HAP-1 (cell line): ENCODE measurements at places on chromosomes 5 and 9.
A peak's percentile ranks its signal among the peaks of the same experiment; 100 is the strongest.

- no peak for DNase-seq
Observed at GRCh38 chr9:104386013-104386412, 118.0 kb upstream of the OR13F1 start.

GRCh38 chr5:9654886-9655285, 24.7 kb upstream of the TAS2R1 start:
- no peak for DNase-seq

- DNase-seq = no peak
Observed at GRCh38 chr5:179916523-179916922, 8.8 kb upstream of the TBC1D9B start.

- no peak for DNase-seq
Observed at GRCh38 chr9:89734600-89735041, 129.8 kb downstream of the GADD45G start.

DNA sequence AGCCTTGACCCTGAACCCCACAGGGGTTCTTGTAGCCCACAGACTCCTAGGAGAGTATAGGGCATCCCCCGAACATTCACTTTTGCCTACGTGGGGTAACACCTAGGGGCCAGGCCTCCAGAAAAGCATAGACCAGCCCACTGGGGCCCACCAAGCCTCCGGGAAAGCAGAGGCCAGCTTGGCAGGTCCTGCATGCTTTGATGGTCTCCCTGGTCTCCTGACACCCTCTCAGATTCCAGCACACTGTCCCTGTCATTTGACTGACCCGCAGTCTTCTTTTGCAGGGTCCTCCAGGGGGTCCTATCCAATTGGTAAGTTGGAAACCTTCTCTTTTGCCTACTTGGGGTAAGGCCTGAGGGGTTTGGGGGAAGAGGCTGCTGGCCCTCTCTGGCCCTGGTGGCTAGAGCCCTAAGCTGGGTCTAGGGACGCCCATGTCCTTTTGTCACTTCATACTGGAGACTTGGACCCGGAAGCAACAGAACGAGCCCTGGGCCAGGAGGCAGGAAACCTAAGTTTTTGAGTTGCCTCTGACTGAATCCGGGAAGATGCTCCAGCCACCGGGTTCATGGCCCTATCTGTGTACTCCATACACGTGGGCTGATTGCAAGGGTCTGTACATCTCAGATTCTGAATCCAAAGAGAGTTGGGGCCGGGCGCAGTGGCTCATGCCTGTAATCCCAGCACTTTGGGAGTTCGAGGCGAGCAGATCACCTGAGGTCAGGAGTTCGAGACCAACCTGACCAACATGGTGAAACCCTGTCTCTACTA, 20.9 kb upstream of the ORM1 start:
- DNase-seq = peak; percentile 2

- DNase-seq = no peak
Observed at GRCh38 chr9:91746357-91746756, 203.7 kb downstream of the ROR2 start.

GRCh38 chr5:150619359-150620230, 20.9 kb upstream of the SYNPO start:
- no peak for DNase-seq

DNA sequence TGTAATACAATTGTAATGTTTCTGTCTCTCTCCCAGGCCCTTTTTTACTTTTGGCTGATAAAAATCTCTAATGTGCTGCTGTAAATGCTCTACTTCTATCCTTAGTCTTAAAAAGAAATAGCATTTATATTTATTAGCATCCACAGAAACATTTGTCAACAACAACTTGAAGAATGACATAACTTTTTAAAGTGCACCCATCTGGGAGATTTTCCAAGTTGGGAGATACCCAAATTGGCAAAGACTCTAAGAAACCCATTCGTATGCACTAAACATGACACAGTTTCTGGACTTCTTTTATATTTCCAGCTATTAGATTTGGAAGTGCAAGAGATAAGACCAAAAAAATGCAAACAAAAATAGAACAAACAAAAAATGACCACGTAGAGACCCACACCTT, 2287.4 kb upstream of the WWC1 start:
- no peak for DNase-seq

DNA sequence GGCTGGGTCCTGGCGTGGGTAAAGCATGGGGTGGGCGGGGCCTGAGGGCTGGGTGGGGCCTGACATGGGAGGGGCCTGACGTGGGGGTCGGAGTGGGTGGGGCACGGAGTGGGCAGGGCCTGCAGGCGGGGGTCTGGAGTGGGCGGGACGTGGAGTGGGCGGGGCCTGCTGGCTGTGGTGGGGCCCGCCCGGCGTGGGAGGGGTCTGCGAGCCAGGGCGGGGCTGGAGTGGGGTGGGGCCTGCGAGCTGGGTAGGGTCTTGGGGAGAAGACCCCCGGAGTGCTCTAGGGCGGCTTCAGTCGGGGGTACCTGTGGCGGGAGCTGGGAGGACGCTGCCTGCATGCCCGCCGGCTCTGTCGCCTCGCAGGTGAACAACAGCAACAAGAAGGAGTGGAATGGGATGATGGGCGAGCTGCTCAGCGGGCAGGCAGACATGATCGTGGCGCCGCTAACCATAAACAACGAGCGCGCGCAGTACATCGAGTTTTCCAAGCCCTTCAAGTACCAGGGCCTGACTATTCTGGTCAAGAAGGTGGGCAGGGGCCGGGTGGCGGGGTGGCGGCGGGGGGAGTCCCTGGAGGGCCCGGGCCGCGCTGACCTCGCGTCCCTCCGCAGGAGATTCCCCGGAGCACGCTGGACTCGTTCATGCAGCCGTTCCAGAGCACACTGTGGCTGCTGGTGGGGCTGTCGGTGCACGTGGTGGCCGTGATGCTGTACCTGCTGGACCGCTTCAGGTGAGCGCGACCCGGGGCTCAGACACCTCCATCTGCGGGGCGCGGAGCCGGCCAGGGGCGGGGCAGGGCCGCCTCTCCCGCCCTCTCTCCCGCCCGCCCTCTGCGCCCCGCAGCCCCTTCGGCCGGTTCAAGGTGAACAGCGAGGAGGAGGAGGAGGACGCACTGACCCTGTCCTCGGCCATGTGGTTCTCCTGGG, 8.0 kb downstream of the LRRC26 start:
- DNase-seq = no peak

DNA sequence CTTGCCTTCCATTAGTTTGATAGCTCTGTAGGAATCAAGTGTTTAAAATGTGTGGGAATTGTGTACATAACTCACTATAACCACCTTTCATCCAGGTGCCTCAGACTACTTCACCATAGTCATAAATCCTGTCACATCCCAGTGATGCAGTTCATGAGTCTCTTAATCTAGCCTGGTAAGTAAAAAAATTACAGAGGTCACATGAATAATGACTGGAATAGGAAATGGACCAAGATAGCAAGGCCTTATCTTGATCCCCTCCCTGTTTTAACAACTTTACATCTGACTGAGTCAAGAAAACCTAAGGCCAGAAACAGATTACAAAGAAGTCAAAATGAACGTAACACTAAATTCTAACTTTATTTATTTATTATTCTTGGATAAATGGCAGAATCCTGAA, 1.5 kb upstream of the RNF145 start:
- DNase-seq = no peak

DNA sequence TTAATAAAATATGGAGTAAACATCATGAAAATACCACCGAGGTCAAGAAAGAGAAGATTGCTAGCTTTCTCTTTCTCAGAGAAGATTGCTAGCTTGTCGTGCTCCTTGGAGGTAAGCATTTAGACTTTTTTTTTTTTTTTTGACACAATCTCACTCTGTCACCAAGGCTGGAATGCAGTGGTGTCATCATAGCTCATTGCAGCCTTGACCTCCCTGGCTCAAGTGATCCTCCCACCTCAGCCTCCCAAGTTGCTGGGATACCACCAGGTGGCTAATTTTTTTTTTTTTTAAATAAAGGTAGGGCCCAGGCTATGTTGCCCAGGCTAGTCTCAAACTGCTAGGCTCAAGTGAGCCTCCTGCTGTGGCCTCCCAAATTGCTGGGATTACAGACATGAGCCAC, 26.3 kb upstream of the CPLANE1 start:
- DNase-seq = no peak

DNA sequence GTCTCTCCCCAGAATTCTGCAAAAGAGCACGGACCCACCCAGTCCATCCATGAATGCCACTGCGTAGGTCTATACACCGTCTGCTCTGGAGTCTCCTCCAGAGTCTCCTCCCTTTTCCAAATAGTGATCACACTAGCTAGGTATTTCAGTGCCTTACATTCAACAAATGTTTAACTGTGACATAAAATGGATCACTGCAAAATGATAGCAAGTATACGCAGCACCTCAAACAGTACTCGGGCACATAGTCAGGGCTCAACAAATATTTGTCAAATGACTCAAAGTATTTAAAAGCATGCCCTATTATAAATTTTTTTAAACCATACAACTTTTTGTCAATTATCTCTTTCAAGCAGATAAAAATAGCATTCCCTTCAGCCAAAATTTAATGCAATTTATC, 60.5 kb downstream of the TLE1 start:
- DNase-seq = no peak

GRCh38 chr5:92944337-92944736, 636.7 kb downstream of the NR2F1-AS1 start:
- DNase-seq = no peak

DNA sequence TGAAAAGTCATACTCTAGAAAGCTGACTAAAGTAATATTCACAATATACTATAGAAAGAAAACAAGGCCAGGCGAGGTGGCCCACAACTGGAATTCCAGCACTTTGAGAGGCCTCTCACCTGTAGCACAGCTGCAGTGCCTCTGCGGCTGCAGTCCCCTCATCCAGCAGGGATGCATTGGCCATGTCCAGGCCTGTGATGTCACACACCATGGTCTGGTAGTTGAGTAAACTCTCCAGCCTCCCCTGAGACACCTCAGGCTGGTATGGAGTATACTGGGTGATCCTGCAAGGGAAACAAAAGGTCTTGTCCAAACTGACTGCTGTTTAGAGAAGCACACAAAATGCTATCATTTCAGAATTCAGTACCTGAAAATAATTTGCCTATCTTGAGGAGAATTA, 35.5 kb downstream of the GLDC start:
- DNase-seq = no peak

- DNase-seq = no peak
Observed at GRCh38 chr5:109469896-109470662, 60.3 kb upstream of the PJA2 start.

DNA sequence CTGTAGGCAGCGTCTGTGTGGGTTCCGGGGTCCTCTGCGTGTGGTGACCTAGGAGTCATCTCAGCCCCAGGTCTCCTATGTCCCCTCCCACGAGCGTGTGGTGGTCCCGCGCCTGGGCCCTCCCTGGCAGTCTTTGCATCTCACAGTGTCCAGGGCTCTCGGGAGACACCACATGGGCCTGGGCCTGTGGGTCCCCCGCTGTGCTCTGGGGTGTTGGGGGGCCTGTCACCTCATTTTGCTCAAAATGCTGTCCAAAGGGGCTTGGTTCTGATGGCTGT, 27.1 kb downstream of the CEP72 start:
- no peak for DNase-seq

- DNase-seq = no peak
Observed at GRCh38 chr9:81772144-81772543, 82.8 kb upstream of the TLE1 start.

- peak; percentile 34 for DNase-seq
Observed at GRCh38 chr5:69368458-69369339, 621 bp downstream of the AK6 start.

DNA sequence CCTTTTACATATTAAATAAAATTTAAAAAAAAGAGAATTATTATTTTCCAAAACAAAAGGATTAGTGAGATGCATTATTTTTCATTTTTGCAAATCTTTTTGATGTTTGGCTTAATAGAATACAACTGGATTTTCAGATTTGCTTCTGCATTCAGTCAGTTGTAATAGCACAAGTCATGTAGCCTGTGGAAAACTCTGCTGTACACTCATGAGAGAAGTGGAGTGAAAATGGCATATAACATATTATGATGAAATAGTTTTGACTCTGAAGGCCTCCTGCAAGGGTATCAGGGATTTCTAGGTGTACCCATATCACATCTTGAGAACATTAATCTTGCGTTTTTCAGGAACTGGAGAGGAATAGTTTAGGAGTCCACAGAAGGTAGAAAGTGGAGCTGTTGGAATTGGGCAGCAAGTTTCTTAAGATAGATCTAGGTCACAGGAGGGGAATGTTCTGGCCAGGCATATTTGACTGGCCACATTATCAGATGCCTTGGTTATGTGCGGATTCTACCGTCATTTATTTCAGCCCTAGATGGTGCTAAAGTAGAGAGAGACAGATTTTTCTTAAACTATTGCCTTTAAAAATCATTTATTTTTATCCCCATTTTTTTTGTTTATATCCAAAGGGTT, 16.4 kb downstream of the LNPEP start:
- DNase-seq = no peak

DNA sequence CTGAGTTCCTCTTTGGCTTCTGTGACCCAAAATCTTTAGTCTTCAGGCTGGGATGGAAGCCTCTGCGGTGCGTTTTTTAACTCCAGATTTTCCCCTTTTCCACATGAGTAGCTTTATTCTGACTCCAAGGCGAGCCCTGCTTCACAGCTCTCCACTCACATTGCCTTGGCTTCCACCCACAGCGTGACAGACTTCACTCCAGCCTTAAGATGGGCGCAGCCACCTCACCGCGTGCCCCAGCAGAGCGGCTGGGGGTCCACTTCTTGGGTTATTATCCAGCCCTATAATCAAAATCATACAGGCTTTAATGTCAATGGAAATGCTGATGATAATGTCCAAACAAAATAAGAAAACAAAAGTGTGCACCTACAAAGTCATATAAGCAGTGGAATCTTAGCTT, 1.2 kb downstream of the EXOC3 start:
- no peak for DNase-seq
